Stimulated activated CD8-positive, alpha-beta memory T cell treated with anti-CD3 and anti-CD28 coated beads, Interleukin-4, amount 100 ng/mL, for 24 hours (primary cell): ENCODE measurements at places on chromosomes 6 and 20.

DNA sequence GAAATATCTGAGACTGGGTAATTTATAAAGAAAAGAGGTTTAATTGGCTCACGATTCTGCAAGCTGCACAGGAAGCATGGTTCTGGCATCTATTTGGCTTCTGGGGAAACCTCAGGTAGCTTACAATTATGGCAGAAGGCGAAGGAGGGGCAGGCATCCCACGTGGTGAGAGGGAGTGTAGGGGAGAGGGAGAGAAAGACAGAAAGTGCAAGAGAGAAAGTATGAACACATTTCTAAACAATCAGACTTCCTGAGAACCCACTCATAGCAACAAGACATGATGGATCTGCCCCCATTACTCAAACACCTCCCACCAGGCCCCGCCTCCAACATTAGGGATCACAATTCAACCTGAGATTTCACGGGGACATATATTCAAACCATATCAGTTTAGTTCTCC lies 107.4 kb downstream of the PERP start:
- DNase-seq, result no peak

- no peak for DNase-seq
Measured at GRCh38 chr20:44601236-44601671, 18.9 kb downstream of the PKIG start.

DNA sequence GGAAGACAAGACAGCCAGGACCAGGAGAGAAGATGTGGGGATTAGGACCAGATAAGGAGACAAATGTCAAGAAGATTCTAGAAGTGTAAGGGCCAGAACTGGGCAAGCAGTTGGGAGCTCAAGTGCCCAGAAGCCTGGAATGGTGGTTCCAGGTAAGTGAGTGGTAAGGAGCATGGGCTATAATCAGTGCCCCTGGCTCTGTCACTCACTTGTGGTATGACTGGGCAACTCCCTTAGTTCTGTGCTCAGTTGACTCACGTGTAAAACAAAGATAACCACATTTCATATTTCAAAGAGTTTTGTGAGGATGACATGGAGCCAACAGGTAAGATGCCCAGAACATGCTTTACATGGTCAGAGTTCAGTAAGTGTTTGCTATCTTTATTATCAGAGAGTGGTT lies 11.2 kb downstream of the CCDC167 start:
- no peak for DNase-seq

DNA sequence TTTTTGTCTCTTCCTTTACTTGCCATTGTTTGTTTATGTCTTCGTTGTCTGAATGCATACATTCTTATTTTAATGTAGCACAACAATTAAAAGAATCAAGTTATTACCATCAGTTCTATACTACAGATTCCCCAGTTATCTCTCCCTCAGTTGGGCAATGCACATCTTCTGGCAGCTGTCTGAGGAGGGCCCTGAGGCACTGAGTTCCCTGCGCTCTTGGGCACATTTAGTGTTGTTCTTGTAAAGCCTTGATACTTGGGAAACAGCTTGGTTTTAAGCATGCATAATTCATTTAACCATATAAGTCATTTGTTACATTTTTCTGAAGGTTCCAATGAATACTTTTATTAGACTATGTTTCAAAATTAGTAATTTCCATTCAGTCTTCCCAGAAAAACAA lies 117.9 kb downstream of the C6orf118 start:
- DNase-seq, result no peak

DNA sequence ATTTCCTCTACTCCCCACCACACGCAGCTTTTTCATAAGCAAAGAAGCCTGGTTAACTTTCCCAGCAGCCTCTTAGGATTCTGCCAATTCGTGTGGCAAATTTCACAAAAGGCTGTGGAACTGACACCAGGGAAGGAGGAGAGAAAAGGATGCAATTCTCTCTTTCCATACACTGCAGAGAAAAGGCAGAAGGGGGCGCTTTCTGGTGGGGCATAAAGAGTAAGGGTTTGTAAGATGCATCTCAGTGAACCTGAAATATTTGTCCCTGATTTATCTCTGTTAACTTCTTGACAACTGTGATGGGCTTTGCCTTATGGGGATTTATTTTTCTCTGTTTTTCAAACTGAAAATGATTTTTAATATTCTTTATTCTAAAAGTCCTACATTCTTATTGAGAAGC lies 45.5 kb upstream of the GLP1R start:
- no peak for DNase-seq

DNA sequence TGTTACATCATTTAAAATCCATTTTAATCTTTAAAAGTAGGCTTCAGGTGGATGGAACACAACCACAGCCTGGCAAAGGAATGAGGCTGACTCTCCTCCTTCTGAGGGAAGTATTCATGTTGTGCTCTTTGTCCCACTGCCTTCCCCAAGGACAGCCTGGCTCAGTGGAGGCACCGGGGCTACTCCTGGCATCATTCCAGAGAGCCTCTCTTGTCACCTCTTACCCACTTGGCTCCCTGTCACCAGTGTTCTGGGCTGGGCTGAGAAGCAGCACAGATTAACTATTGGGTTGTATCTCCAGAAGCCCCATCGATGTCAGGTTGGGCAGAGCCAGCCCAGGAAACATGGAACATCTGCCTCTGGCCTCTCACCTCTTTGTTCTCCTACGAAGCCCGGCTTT lies 10.7 kb upstream of the TP53INP2 start:
- no peak for DNase-seq
